ENCODE measurements at places on chromosomes 3 and 15. TPM values are rescaled to one million over a fixed set of nuclear protein-coding genes. Genes with fewer than 3 reads are reported as not detected.
A peak's percentile ranks its signal among the peaks of the same experiment; 100 is the strongest.

Gene FBXW12
- not detected for total RNA-seq

Gene CYP8B1
- not detected for total RNA-seq

Gene RAD51
- 66.5 TPM for total RNA-seq

Gene PLCH1
- total RNA-seq: 0.32 TPM

DNA sequence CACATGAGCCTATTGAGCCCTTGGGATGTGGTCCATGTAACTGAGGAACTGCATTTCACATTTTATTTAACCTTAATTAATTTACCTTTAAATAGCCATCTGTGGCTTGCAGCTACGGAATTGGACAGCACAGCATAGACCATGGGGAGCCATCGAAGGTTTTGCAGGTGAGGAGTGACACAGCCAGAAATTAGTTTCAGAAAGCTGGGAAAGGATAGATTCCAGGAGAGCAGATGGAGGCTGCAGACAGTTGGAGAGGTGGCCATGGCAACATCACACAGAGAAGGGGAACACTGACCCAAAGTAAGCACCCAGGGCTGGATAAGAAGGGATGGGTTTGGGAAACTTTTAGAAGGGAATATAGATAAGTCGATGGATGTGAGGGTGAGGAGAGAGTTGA, 100.1 kb upstream of the SLC6A11 start:
- no peak overlapping the region for H3K27ac ChIP-seq
- no peak for DNase-seq
- peaks cover 8% of the 10 kb centered on the region for H3K27me3 ChIP-seq
- H3K4me1 ChIP-seq: no peaks in the 10 kb centered on the region
- no peaks in the 10 kb centered on the region for H3K36me3 ChIP-seq
- H3K4me3 ChIP-seq: no peak overlapping the region

GRCh38 chr15:65738649-65739048, 53.4 kb downstream of the DENND4A start:
- H3K4me1 ChIP-seq: peaks cover 1% of the 10 kb centered on the region
- H3K27me3 ChIP-seq: no peaks in the 10 kb centered on the region
- DNase-seq: no peak
- H3K27ac ChIP-seq: no peak overlapping the region
- H3K36me3 ChIP-seq: peaks cover 39% of the 10 kb centered on the region

DNA sequence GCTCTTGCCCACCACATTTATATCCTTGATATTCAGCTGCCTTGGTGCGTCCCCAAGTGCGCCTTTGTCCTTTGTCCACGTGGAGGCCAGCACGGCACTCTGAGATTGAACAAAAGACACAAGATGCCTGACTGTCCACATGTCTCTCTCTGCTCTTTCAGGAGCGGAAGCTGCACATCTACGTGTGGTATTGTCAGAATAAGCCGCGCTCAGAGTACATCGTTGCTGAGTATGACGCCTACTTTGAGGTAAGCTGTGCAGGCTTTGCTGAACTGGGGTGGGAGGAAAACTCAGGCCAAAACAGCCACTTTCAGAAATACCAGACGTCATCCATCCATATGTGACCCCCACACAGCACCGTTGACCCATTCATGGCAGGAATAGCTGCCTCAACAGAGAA, 72.0 kb upstream of the UMPS start:
- peaks cover 17% of the 10 kb centered on the region for H3K4me1 ChIP-seq
- no peak overlapping the region for H3K4me3 ChIP-seq
- no peak for DNase-seq
- no peaks in the 10 kb centered on the region for H3K36me3 ChIP-seq

- H3K27me3 ChIP-seq: peaks cover 12% of the 10 kb centered on the region
- no peak overlapping the region for H3K27ac ChIP-seq
- peak; percentile 19 for DNase-seq
- H3K4me3 ChIP-seq: no peak overlapping the region
- H3K36me3 ChIP-seq: no peaks in the 10 kb centered on the region
- H3K4me1 ChIP-seq: peaks cover 25% of the 10 kb centered on the region
Measured at GRCh38 chr3:188948281-188948996, 223.3 kb upstream of the TPRG1 start.

- H3K4me1 ChIP-seq: no peaks in the 10 kb centered on the region
- no peak overlapping the region for H3K4me3 ChIP-seq
- no peaks in the 10 kb centered on the region for H3K36me3 ChIP-seq
Measured at GRCh38 chr3:147794596-147794995, 385.4 kb downstream of the ZIC1 start.

- no peaks in the 10 kb centered on the region for H3K4me1 ChIP-seq
- H3K4me3 ChIP-seq: no peak overlapping the region
- DNase-seq: no peak
- no peak overlapping the region for H3K27ac ChIP-seq
Measured at GRCh38 chr3:13839726-13840340, 40.0 kb downstream of the WNT7A start.

GRCh38 chr15:76341366-76342057, 4.9 kb downstream of the ISL2 start:
- DNase-seq: no peak
- peaks cover 76% of the 10 kb centered on the region for H3K27me3 ChIP-seq
- no peak overlapping the region for H3K27ac ChIP-seq
- peak overlapping the region; percentile 47 for H3K4me3 ChIP-seq

DNA sequence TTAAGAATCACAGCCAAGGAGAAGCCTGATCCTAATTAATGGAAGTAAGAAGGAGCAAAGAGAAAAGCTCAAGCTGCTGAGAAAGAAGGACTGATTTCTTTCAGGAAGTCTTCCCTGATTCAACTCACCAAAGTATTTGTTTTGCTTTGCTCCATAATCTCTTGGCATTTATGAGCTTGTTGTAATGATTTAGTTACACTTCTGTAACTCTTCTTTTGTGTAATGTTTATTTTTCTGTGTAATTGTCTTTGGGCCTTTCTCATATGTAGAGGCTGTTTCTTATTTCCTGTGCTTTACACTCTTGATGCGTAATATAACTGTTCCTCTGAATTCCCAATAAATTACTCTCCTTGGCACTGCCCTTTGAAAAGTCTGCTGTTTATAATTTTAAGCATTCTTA, 80.0 kb downstream of the COL6A5 start:
- H3K4me1 ChIP-seq: no peaks in the 10 kb centered on the region
- no peak for DNase-seq
- H3K27me3 ChIP-seq: peaks cover 9% of the 10 kb centered on the region
- no peak overlapping the region for H3K27ac ChIP-seq
- no peak overlapping the region for H3K4me3 ChIP-seq
